ENCODE measurements at places on chromosomes 16 and 17.

DNA sequence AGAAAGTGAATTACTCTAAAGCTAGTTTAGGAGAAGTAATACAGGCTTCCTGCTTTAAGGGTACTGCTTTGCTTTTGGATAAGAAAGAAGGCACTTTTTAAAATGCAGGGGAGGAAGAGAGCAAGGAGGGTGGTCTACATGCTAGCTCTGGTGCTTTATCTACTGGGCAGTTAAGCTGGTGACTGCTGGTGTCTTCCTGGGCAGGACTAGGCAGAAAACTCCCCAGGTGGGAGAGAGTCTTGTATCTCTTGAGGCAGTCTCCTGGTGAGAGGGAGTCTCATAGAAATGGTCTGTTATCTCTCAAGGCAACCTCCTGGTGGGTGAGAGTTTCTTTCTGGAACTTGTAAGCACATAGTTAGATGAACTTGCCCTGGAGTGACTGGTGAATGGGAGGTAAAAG is 953.9 kb upstream of the GOT2 start:
- DNase-seq, result no peak

- no peak for DNase-seq
These were observed 408 bp downstream of the LMF1 start for GRCh38 chr16:970386-970765.

- no peak for DNase-seq
These were observed 114.4 kb downstream of the CDH13 start for GRCh38 chr16:82741073-82741615.

- DNase-seq, result no peak
These were observed 175.2 kb upstream of the SALL1 start for GRCh38 chr16:51326131-51326856.

GRCh38 chr17:78589031-78589675 is 12.0 kb upstream of the DNAH17 start:
- no peak for DNase-seq

GRCh38 chr16:74113545-74113944 is 183.1 kb upstream of the PSMD7 start:
- DNase-seq, result no peak

DNA sequence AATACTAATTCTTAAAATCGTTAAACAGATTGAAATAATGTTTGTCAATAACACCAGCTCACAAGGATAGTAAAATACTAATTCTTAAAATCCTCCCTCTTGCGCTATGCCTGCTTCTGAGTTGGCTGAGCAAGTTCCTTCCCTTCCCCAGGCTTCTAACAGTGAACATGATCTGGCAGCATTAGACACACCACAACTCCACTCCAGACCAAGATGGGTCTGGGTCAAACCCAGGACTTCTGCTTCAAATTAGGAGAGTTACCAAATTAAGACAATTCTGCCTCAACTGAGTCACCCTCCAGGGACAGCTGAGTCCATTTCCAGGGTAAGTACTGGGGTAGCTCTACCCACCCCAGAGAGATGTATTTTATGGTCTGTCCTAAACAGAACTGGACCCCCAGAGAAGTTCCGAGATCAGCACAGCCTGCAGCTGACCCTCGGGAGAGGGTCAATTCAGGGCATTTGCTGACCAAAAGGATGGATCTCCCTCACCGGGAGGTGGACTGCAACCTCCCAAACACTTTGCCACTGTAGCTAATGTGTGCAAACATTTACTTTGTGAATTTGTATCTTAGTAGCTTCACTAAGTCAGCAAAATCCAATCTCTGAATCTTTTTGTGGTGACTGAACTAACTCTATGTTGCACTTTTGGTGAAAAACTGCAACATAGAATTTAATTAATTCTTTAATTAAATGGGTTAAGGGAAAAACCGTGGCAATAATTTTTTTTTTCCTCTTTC is 48.8 kb downstream of the ADCY9 start:
- no peak for DNase-seq

GRCh38 chr17:40348562-40349476 is 15.7 kb downstream of the GJD3 start:
- DNase-seq, result no peak
